Fibroblast of the aortic adventitia (primary cell): ENCODE measurements at places on chromosomes 12 and 14.

DNA sequence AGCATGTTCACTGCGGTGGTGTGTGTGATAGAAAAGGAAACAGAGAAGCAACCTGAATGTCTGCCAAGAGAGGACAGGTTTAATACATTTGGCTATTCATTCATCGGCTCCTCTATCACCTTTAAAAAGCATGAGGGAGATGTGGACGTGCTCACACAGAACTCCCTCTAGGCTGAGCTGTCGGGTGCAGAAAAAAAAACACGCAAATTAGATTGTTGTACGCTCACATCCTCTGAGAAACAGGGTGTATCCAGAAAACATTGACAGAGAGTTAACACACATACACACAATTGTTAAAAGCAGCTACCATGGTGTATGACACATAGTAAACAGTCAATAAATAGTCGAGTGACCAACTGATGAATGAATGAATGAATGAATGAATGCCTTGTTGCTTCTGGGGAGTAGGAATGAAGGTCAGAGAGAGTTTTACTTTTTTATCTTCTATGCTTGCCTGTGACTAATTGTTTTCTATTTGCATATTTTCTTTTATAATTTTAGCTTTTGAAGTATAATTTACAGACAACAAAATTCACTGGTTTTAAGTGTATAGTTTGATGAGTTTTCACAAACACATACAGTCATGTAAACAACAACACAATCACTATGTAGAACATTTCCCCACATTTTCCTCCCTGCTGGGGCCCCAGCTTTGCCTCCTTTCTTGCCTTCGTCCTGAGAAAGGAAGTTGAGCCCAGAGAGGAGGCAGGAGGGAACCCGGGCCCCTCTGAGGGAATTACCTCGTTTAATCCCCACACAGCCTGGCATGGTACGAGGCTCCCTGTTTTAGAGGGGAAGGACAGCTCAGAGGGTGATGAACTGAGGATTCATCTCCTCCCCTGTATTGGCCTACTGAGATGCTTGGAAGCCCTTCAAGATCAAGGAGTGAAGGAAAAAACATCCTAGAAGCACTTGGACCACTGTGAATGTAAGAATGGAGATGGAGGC, 19.7 kb upstream of the FAM222A start:
- no peak for DNase-seq

GRCh38 chr14:49615776-49616175, 4.7 kb downstream of the RPL36AL start:
- no peak for DNase-seq

DNA sequence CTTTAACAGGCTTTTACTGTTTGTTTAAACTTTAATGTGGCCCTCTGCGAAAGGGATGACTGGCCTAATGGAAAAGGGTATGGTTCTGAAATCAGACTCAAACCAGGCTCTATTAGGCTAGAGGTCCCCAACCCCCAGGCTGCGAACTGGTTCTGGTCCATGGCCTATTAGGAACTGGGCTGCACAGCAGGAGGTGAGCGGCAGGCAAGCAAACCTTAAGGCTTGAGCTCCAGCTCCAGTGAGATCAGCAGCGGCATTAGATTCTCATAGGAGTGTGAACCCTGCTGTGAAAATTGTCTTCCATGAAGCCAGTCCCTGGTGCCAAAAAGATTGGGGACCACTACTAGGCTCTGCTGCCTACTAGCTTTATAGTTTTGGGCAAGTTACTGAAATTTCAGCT, 11.1 kb downstream of the GALNT4 start:
- no peak for DNase-seq

DNA sequence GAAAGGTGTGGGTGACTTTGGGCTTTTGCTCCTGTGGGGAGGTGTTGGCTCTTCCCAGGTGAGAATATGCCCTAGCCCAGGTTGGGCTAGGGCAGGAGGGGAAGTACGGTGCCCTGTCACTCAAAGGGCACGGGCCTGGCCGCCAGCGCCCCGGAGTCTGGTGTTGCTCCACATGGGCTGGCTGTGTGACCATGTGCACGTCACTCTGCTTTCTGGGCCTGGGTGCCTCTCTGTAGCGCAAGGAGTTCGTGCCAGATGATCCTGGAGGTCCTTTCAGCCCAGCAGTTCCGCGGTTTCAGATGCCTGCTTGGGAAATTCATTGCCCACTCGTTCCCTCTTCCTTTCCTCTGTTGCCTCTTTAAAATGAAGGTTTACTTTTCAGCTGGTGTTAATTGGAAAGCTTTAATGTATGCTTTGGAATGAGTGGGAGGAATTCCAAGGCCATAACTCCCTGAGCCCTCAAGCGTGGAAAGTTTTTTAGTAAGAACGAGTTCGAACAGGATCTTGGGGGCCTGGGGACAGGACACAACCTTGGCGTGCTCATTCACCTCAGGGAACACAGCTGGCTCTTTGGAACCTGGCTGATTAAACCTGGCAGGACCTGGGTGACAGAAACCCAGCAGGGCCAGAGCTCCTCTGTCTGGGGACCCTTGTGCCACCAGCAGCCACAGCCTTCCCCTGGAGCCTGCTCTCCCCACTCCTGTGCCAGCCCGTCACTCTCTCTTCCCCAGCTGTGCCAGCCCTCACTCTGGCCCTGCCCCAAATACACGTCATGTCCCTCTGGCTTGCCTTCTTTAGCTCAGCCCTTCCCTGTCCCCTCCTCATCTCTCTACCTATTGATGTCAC, 42.8 kb downstream of the TSPAN9 start:
- DNase-seq, result no peak
